HTR-8/SVneo (cell line): ENCODE measurements at places on chromosomes 3 and 15.
A peak's percentile ranks its signal among the peaks of the same experiment; 100 is the strongest.

DNA sequence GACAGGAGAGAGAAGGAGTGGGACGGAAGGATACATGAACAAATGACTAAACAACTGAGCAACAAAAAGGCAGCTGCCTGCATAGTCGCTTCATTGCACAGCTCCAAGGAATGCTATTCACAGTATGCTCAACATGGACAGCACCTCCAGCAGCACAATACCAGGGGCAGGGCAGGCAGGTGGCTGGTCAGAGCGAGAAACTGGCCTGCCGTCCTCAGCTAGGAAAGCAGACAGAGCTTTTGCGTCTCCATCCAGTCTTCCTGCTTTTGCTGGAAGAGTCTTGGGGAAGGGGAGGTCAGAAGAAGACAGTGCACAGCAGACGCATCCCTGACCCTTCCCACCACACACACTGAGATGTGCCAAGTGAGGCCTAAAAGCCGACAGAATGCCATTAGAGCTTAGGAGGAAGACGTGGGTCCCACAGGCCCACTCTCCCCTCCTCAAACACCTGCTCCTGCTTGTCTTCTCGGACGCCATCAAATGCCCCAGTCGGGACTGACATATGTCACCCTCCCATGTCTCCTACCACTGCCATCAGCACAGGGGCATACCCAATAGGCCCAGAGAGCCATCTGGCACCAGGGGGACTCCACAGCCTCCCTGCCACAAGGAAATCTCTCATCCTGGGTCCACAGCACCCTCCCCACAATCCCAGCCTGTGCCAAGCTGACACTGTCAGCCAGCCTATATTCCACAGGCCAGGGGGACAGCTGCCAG, 3.9 kb downstream of the RAB6B start:
- DNase-seq, result no peak

GRCh38 chr3:56190130-56190529, 278.1 kb downstream of the ERC2 start:
- no peak for DNase-seq

GRCh38 chr3:9399746-9400145, 2.3 kb downstream of the SETD5 start:
- DNase-seq, result peak; percentile 51

DNA sequence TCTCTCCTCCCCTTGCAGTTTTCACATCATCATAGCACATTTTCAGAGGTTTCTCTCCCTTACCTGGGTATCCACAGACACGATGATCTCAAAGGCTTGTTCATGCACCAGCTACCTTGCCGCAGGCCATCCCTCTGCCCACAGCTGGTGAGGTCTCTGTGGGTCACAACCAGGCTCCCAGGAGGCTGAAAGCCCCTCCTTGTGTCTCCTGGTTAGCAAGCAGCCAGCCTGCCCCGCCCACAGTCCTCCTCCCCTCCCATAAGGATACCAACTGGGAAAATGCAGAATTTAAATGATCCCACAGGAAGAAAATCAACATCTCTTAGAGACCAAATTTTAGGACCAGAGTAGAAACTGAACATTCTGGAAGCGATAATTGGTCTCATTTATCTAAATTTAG, 213.5 kb upstream of the PPP2R3A start:
- no peak for DNase-seq

- no peak for DNase-seq
Observed at GRCh38 chr15:97114900-97115760, 784.6 kb downstream of the NR2F2 start.

- DNase-seq, result no peak
Observed at GRCh38 chr3:104537323-104537722, 829.4 kb upstream of the ALCAM start.

DNA sequence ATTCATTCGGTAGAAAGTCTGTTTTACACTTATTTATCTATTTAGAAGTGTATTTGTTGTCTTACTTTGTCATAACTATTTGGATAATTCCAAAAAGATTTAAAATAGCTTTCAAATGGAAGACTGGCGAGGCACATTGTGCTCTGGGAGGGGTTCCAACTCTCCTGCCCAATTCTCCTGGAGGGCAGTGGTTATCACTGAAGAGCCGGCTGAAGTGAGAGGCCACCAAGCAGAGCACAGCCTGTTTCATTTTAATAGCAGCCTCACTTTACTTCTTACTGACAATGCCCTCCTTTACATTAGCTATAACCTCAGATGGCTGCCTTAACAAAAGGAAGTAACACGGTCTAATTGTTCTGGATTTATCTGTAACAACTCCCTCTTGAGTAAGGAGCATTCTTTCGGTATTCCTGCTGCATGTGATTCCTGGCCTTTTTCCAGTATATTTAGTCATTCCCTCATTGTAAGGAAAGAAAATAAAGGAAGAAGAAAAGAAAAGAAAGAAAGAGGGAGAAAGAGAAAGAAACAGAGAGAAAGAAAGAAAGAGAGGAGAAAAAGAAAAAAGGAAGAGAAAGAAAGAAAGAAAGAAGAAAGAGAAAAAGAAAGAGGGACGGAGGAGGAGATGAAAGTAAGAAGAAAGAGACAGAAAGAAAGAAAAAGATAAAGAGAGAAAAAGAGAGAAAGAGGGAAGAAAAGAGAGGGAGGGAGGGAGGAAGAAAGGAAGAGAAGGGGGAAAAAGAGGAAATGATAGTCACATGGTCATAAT, 339.8 kb upstream of the WNT5A start:
- no peak for DNase-seq

GRCh38 chr15:85404176-85404917, 23.9 kb downstream of the AKAP13 start:
- DNase-seq, result no peak

GRCh38 chr15:91769894-91770293, 83.6 kb upstream of the SLCO3A1 start:
- DNase-seq, result no peak

DNA sequence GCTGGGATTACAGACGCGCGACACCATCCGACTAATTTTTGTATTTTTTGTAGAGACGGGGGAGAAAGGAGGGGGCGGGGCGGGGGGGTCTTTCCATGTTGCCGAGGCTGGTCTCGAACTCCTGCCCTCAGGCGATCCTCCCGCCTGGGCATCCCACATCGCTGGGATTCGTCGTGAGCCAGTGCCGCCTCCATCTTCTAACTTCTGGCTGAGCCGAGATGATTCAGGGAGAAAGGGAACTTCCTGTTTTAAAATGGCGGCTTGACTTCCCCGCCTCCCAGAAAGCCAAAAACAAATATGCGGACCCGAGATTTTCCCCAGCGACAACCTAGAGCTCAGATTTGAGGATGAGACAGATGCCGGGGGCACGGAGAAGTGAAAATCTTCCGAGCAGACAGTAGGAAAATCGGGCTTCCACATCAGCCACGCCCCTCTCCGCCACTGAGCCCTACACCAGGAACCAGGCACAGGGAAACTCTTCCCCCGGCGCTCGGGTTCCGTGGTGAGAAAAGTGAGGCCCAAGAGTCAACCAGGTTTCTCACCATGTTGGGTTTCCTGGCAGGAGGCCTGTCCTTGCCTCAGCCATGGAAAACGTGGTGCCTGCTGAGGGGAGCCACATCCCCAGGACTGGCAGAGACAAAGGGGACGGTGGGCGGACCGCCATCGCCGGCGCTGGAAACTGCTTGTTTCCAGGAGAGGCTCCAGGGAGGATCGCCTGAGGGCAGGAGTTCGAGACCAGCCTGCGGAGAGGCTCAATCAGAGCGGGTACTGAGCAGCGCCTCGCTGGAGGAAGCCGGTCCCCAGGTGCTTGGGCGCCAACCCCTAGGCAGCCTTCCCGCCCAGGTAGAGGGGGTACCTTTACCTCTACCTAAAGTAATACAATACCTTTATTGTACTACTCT, 18.7 kb downstream of the CHST14 start:
- no peak for DNase-seq
